ENCODE measurements at places on chromosomes 3 and 15.

DNA sequence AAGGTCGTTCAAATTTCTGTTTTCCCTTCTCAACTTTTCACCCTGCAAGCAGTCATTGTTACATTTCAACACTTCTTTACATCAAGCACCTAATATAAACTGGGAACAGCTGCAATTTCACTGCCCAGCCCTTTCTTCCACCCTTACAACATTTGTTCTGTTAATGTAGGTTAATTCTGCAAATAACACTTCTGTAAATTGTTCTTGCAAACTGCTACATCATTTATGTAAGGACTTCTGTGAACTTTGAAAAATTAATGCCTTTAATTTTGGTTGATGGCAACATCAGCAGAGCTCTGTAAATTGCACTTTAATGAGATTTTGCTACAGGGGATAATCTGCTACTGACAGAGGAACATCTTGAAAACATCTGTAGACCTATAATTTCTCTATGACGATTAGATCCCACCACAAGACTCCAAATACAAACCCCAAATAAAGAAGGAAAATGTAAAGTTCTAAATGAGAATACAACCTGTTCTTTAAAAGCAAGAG lies 93.5 kb downstream of the ZIC4 start:
- DNase-seq = no peak

DNA sequence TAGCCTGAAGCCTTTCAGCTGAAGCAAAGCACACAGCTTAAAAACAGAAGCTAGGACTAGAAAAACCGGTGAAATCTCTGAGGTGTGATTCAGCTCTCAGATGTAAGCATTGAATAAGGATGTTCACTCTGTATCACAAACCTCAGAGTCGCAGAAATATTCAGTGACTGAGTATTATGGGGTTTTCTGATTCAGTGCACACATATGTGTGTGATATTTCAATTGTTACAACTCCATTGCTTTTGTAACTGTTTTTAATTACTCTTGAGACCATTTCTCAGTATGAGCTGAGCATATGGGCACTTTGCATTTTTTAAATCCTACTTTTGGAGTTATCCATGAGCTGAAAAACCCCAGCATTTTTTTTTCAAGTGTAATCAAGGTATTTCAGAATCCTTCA lies 868.8 kb downstream of the NTRK3 start:
- DNase-seq = no peak

- DNase-seq = no peak
Measured at GRCh38 chr15:42736178-42736792, 643 bp downstream of the CDAN1 start.

DNA sequence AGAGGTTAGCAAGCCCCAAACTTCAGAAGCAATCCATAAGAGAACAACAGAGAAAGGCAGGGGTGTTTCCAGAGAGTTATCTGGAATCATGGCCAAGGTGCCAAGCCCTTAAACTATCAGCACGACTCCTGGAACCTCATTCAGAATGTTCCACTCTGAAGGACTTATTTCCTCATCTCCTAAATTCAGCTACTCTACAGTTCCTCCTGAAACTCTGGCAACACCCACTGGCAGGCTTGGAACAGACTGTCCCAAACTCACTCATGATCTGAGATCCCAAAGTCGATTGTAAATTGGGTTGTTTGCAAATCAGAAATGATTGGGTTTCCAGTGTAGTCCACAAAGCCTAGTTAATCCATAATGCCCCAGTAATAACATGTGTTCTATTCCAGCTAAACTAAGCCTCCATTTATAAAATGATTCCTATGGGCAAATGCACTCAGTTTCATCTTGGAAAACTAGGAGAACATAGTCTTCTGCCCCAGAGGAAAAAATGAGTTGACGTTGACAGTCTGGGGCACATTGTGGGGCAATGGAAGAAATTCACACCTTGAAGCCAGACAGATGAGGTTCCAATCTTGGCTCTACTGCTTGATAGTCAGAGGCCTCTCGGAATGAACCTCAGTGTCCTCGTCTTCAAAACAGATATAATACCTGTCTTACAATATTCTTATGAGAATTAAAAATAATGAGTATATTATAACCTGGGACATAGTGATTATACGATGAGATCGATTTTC lies 65.9 kb downstream of the SLCO2A1 start:
- no peak for DNase-seq

GRCh38 chr15:79091204-79091867 lies 756 bp upstream of the RASGRF1 start:
- no peak for DNase-seq

DNA sequence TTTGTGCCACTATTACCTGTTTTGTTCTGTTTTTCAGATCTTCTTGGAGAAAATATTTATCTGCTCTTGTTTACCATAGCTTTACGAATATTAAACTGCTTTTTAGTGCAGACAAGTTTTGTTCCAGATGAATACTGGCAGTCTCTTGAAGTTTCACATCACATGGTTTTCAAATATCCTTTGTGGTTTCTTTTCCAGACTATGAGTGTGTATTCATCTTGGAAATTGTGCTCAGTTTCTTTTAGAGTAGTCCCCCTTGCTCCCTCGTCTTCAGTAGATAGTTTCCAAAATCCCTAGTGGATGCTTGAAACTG lies 1.2 kb downstream of the PIGB start:
- no peak for DNase-seq

- no peak for DNase-seq
Measured at GRCh38 chr15:81751256-81751655, 294.6 kb downstream of the MEX3B start.

- DNase-seq = no peak
Measured at GRCh38 chr3:196122021-196122687, 40.3 kb upstream of the TFRC start.

GRCh38 chr3:155989536-155989935 lies 119.1 kb downstream of the GMPS start:
- no peak for DNase-seq

DNA sequence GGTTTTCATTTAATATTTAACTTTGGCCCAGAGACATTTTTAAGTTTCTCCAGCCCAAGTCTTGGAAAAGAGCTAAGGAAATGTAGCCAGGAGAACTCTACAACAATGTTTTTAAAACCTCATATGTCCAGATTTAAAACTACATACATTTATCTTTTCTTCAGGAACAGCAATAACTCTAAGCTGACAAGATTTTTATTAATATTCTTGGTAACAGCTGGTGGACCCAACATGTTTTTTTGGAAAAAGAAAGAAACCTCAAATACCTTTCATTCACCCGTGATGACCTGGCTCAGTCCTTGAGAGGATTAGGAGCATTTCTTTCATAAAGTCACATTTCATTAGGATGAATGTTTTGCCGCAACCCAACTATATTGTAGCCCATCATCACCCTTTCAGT lies 50.4 kb upstream of the CMSS1 start:
- DNase-seq = no peak

DNA sequence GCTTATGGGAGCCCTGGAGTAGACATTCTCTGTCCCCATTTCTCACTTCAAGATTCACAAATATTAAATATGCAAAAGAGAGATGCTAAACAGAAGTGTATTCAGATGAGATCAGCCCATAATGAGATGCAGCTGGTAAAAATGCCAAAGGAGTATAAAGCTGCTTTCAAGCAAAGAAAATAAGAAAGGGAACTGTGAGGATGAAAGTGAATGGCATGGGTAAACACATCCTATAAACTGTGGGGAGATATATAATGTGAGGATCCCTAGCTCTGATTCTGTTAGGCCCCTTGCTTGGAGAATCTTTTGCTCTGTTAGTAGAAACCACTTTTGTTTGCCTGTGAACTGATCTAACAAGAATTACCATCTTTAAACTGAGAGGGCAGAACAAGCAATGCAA lies 396.6 kb downstream of the SOX2 start:
- no peak for DNase-seq

DNA sequence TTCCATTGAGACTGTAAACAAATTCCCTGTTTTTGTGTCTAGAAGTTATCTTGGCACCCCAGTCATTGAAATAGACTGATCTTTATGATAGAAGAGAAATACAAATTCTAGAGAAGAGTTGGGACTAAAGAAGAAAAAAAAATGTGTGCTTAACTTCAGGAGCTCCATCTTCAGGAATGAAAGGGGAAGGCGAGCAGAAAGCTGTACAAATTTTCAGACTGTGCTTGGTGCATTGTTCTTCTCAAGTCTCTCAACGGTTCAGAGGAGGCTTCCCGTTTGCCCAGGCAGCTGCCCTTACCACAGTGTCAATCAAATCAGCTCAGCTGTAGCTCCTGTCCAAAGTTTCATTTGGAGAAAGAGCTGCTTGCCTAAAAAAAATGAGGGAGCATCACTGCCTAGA lies 41.7 kb downstream of the OXSM start:
- DNase-seq = peak; percentile 50

All from SW 1271 (cell line).